Inflammatory macrophage treated with lipopolysaccharide for 4 hours (primary cell): ENCODE measurements at places on chromosomes 3 and 15.

- no peak for DNase-seq
Observed at GRCh38 chr15:31469786-31470525, 143.3 kb downstream of the KLF13 start.

DNA sequence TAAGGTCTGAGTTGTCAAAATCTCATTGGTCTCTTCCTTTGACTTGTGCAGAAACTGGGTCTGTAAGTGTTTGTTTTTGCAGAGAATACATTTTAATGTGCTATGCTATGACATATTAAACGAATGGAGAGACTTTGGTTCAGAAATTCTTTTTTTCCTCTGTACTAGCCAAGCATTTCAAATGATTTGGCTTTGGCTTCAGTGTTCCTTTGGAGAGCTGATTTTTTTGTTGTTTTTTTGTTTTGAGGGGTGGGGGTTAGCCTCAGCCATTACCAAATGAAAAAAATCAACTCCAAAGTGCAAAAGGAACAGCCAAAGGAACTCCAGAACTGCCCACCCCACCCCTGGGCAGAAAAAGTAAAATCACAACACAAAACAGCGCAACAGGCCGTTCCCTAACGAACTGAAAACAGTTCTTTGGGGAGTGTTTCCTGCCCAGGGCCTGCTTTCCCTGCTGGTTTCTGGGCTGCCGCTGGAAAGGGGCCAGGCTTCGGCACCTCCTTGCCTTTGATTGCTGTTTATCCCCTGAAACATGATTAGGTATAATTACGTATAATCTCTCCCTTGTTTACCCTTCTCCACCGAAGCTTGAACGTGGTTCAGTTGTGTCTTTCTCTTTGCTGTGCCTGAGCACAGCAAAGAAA is 57.6 kb upstream of the NEO1 start:
- DNase-seq: no peak

- DNase-seq: no peak
Observed at GRCh38 chr15:32837935-32838334, 120.1 kb downstream of the GREM1 start.

- DNase-seq: no peak
Observed at GRCh38 chr3:188486126-188486525, 332.2 kb downstream of the LPP start.

GRCh38 chr3:70231266-70231701 is 81.2 kb downstream of the MDFIC2 start:
- no peak for DNase-seq

DNA sequence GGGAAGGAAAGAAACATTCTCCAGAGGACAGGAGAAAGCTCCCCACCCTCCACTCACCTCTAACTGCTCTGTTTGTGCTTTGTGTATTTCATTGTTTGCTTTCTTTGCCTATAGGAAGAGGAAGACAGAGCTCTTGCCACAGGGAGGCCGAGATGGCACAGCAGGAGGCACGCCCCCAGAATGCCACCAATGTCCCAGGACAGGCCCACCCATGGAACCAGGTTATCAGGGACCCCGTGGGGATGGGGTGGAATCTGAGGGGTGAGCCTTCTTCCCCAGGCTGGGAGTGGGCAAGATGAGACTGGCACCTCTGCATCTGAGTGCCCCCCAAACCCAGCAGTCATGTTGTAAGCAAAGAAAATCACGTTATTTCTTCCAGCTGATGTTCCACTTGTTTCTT is 155.8 kb downstream of the TBC1D2B start:
- no peak for DNase-seq

DNA sequence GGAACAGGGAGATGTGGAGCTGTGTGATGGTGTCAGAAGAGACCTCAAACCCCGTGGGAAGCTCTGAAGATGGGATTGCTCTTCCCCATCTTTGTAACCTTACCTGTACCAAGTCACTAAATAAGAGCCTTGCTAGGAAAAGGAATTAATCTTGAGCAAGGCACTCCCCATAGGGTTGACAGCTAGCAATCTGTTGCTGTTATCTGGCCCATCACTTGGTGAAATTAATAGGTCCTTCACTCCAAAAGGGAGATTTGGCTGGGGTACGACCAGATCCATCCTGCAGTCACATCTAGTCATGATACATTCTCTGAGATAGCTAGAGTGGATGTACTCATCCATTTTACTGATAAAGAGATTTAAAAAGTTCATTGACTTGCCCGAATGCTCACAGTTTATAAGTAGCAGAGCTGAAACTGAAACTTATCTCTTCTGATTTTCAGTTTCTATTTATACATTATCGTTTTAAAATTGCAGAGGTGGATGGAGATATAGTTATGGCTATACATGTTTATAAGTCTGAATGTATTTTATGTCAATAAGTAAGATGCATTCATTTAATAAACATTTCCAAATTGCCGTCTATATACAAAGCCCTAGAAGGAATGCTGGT is 299.1 kb upstream of the MCTP2 start:
- DNase-seq: no peak

GRCh38 chr15:50813865-50814264 is 48.4 kb upstream of the SPPL2A start:
- DNase-seq: peak; percentile 2

DNA sequence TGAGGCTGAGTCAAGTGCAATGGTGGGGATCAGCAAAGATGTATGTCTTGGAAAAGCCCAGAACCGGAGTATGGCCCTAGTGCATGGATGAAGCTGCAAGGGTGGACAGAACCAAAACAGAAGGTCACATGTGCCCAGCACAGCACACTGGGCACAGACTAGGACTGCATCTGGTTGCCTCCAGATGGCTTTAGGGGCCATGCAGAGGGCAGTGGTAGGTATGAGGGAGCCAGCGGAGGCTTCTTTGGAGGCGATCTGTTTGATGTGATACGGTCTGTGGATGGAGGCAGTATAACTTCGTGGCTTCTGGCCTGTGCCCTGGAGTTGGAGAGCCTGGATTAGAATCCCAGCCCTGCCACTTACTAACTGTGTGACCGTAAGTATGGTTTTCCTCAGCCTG is 29.4 kb downstream of the SV2B start:
- DNase-seq: no peak

DNA sequence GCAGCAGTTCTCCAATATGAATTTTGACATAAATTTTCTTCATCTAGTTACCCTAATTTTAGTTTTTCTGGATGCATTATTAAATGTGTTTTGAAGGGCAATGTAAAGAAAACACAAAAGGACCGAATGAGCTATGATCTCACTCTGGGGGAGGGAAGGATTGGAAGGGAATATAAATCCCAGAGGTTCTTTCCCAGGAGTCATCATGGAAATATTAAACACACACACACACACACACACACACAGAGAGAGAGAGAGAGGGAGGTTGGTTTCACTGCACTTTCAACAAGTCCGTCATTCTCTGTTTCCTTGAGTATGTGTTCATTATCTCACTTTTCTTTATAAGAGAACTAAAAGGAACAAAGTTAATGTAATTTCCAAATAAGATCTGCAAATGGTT is 70.7 kb upstream of the DCBLD2 start:
- DNase-seq: no peak

DNA sequence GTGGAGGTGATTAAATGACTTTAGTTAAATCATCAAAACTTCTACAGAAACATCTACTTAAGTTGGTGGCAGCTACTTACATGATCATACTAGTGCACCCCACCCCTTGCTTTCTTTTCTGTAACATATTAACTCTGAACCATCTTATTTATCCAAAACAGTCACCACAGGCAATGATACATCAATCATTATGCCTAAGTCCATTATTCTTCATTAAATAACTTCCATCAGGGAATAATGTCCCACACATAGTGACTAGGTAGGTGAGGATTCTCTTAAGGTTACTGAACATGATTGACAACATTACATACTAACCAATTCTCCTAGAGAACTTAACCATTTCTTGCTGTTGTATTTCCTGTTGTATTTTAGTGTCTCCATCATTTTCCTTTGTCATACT is 210.2 kb downstream of the NR1D2 start:
- no peak for DNase-seq

DNA sequence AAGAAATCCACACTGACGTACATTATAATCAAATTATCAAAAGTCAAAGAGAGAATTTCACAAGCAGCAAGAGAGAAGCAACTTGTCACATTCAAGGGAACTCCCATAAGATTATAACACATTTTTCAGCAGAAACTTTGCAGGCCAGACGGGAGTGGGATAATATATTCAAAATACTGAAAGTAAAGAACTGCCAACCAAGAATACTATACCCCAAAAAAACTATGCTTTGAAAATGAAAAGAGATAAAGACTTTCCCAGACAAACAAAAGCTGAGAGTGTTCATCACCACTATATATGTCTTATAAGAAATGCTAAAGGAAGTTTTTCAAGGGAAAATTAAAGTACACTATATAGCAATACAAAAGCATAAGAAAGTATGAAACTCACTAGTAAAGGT is 91.5 kb upstream of the PPP2R3A start:
- no peak for DNase-seq

DNA sequence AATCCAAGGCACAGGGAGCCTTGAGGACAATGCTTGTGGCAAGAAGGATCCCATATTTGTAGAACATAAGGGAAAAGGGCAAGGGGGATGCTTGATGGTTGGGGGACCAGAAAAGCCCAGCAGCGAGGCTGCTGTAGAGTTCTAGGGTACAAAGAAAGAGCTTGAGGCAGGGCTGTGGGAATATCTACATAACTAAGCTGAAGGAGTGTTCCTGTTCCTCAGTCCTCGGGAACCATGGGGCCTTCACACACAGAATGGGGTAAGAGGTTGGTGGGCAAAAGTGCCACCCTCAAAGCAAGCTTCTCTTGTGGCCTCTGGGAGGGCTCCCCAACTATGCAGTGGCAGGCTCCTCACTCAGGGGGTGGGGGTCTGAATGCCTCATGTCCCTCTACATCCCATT is 6.5 kb upstream of the FRMD4B start:
- no peak for DNase-seq

GRCh38 chr3:122030381-122031122 is 8.5 kb upstream of the ILDR1 start:
- DNase-seq: peak; percentile 84
